Right atrium auricular region (tissue), 2 donors: ENCODE measurements at places on chromosomes 5 and 9. TPM values are rescaled to one million over a fixed set of nuclear protein-coding genes. Genes with fewer than 3 reads are reported as not detected.

Gene C9orf153
- not detected for total RNA-seq

Gene ACOT12
- not detected for total RNA-seq

Gene WNK2
- total RNA-seq: 132 TPM

Gene BRINP1
- 0.78 TPM for total RNA-seq

Gene LIX1
- total RNA-seq: not detected

Gene OR1J4
- not detected for total RNA-seq

Gene KIF3A
- total RNA-seq: 5.6 TPM

Gene JADE2
- total RNA-seq: 37.5 TPM

Gene ARL14EPL
- total RNA-seq: not detected

Gene ARHGEF28
- total RNA-seq: 2.9 TPM

Gene SPINK7
- not detected for total RNA-seq

Gene HTR4
- total RNA-seq: 4.3 TPM

Gene SPATA31E1
- not detected for total RNA-seq

Gene ZNF618
- 1.4 TPM for total RNA-seq

Gene AOPEP
- total RNA-seq: 262 TPM

Gene CCL21
- 2.9 TPM for total RNA-seq

Gene PCSK1
- total RNA-seq: 4.0 TPM

Gene IL4
- total RNA-seq: not detected

Gene BTNL3
- not detected for total RNA-seq

Gene INVS
- 7.8 TPM for total RNA-seq

Gene IFNA21
- not detected for total RNA-seq

Gene IL13
- not detected for total RNA-seq

Gene SNCAIP
- 9.5 TPM for total RNA-seq

Gene ZDHHC21
- total RNA-seq: 12.1 TPM

Gene EIF4E1B
- total RNA-seq: not detected

Gene ORM2
- not detected for total RNA-seq
